Glutamatergic neuron (in vitro differentiated cells): ENCODE measurements at places on chromosomes 6 and 20. TPM values are rescaled to one million over a fixed set of nuclear protein-coding genes. Genes with fewer than 3 reads are reported as not detected.

FAM162B gene
- total RNA-seq: not detected

DNA sequence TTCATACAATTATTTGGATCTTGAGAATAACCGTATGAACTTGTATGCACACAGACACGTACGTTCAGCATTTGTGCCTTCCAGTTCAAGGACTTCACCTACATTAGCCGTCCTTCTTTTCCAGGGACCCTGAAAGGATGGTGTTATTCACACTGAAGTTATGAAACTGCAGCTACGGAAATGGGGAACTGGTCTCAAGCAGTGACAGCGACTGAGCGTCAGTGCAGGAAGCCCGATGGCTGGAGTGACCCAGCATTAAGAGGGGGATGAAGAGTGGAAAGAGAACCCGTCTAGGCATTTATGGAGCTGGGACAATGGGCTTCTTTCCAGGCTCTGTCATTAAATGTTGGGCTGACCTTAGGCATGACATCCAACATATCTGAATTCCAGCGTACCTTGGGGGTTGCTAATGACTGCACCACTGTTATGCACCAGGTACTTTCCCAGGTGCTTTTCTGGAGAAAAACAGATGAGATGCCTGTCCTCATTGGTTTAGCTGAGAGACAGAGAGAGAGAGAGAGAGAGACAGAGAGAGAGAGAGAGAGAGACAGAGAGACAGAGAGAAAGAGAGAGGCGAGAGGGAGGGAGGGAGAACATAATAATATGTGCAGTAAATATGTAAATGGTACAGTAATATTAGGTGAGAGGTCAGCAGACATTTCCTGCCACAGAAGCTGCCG, 204.7 kb upstream of the EXOC2 start:
- peaks cover 8% of the 10 kb centered on the region for H3K27me3 ChIP-seq
- H3K4me3 ChIP-seq: no peak overlapping the region
- H3K27ac ChIP-seq: no peak overlapping the region
- no peaks in the 10 kb centered on the region for H3K36me3 ChIP-seq
- DNase-seq: no peak
- peaks cover 15% of the 10 kb centered on the region for H3K4me1 ChIP-seq

XKR7 gene
- 284 TPM for total RNA-seq

GRCh38 chr20:7232796-7233195, 465.3 kb downstream of the BMP2 start:
- no peak for DNase-seq
- no peak overlapping the region for H3K4me3 ChIP-seq
- peaks cover 1% of the 10 kb centered on the region for H3K4me1 ChIP-seq
- no peaks in the 10 kb centered on the region for H3K36me3 ChIP-seq
- H3K27me3 ChIP-seq: no peaks in the 10 kb centered on the region
